Transverse colon (tissue), 4 donors: ENCODE measurements at places on chromosomes 2 and 18. TPM values are rescaled to one million over a fixed set of nuclear protein-coding genes. Genes with fewer than 3 reads are reported as not detected.
A peak's percentile ranks its signal among the peaks of the same experiment; 100 is the strongest.

EFR3B gene
- 1.1 TPM for total RNA-seq

SERPINB10 gene
- not detected for total RNA-seq

CYRIA gene
- total RNA-seq: 0.20 TPM

SERPINB12 gene
- not detected for total RNA-seq

STK39 gene
- total RNA-seq: 46.1 TPM

KIAA2012 gene
- total RNA-seq: not detected

CAPN14 gene
- total RNA-seq: not detected

MOGAT1 gene
- not detected for total RNA-seq

DNA sequence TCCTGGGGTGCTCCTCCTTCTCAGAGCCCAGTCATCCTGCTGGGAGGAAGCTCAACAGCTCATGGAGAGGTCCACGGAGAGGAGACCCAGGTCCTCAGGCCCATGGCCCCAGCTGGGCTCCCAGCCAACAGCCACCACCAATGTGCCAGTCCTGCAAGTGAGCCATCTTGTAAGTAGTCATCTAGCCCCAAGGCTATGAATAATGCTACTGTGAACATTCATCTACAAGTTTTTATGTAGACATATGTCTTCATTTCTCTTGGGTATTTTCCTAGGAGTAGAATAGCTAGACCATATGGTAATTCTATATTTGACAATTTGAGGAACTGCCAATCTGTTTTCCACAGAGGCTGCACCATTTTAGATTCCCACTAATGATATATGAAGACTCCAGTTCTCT, 166.1 kb downstream of the MTCL1 start:
- DNase-seq: no peak
- H3K4me1 ChIP-seq: no peaks in the 10 kb centered on the region
- H3K27me3 ChIP-seq: no peaks in the 10 kb centered on the region
- H3K36me3 ChIP-seq: no peaks in the 10 kb centered on the region

GRCh38 chr2:119301413-119301812, 65.2 kb downstream of the C2orf76 start:
- H3K4me1 ChIP-seq: peaks cover 26% of the 10 kb centered on the region
- no peak overlapping the region for H3K4me3 ChIP-seq
- no peak for DNase-seq
- H3K27ac ChIP-seq: no peak overlapping the region
- no peaks in the 10 kb centered on the region for H3K27me3 ChIP-seq

DNA sequence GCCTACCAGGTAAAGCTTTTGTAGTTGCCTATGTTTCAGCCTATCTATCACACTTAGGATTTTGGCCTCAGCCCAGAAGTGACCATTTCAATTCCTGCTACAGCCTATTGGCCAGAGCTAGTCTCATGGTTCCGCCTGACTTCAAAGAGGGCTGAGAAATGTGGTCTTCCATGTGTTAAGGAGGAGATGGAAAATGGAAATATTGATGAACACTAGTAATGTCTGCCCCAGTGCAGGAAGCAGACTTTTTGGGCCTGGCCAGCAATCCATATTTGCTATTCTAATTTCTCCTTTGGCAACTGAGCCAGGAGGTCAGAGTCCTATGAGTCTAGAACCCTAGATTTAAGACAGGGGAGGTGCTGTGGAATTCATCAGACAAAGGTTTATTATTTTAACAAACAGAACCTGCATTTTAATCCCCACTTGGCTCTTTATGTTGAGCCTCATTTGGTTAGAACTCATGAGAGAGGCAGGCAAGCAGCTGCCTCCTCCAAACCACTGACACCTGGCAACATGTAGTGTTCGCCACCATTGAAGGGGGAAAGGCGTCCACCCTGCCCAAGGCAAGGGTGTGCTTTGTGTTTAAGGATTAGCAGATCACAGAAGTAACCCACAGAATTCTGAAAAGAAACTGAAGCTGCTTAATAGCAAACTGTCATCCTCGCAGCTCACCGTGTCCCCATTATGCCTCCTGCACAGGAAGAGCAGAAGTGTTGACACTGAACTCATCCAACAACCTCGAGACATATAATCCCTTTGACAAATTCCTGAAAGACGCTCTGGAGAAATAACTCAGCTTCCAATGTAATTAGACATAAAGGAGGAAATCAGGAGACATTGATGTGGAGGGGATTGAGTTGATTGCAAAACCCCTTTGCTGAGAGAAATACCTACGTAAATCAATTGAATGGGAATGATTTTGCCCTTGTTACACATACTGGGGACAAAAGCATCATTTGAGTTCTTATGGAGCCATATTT, 47.7 kb upstream of the SCG2 start:
- no peaks in the 10 kb centered on the region for H3K36me3 ChIP-seq
- no peak overlapping the region for H3K4me3 ChIP-seq
- H3K27me3 ChIP-seq: no peaks in the 10 kb centered on the region
- no peak overlapping the region for H3K27ac ChIP-seq
- no peak for DNase-seq

- DNase-seq: no peak
- H3K4me1 ChIP-seq: no peaks in the 10 kb centered on the region
- no peaks in the 10 kb centered on the region for H3K27me3 ChIP-seq
- H3K4me3 ChIP-seq: no peak overlapping the region
- H3K27ac ChIP-seq: no peak overlapping the region
Measured at GRCh38 chr2:128774320-128775216, 455.9 kb upstream of the HS6ST1 start.

GRCh38 chr2:71843391-71843850, 304.2 kb downstream of the CYP26B1 start:
- no peak for DNase-seq
- H3K36me3 ChIP-seq: no peaks in the 10 kb centered on the region
- H3K4me1 ChIP-seq: no peaks in the 10 kb centered on the region

DNA sequence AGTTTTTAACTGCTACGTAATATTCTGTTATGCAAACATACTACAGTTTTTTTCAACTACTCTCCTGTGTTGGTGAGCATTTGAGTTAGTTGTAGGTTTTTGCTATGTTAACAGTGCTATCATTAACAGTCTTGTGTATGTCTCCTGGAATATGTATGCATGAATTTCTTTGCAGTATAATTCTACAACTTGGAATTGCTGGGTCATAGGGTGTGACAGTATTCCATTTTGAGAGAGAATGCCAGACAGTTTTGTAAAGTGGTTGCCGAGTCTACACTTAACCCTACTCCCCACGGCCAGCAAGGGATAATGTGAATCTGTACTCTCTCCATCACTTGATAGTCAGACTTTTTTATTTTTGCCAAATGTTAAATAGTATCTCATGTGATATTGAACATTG, 67.1 kb downstream of the MALT1 start:
- DNase-seq: no peak
- no peaks in the 10 kb centered on the region for H3K27me3 ChIP-seq
- H3K4me3 ChIP-seq: no peak overlapping the region

DNA sequence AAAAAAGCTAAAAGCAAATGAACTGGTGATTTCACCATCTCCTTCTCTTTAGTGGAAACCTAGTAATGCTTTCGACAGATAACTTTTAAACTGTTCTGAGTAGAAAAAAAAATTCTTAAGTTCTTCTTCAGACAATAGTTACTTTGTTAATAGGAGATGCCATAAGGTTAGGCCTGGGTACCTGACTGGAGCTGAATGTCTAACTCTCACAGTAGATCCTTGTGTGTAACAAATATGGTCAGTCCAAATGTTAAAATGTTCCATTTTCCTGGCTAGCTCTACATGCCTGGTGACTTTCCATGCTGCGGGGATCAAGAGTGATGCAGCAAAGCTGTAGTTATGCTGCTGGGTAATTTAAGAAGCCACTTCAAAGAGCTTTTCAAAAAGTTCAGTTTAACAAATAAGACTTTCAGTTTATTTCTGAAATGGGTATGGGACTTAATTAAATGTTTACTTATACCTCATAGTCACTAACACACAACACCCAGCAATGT, 264.0 kb upstream of the SESTD1 start:
- no peaks in the 10 kb centered on the region for H3K4me1 ChIP-seq
- no peak overlapping the region for H3K4me3 ChIP-seq
- no peak for DNase-seq
- no peaks in the 10 kb centered on the region for H3K36me3 ChIP-seq
- H3K27me3 ChIP-seq: no peaks in the 10 kb centered on the region

GRCh38 chr18:48312066-48312465, 97.1 kb downstream of the ZBTB7C start:
- no peaks in the 10 kb centered on the region for H3K4me1 ChIP-seq
- no peaks in the 10 kb centered on the region for H3K36me3 ChIP-seq
- no peak for DNase-seq

DNA sequence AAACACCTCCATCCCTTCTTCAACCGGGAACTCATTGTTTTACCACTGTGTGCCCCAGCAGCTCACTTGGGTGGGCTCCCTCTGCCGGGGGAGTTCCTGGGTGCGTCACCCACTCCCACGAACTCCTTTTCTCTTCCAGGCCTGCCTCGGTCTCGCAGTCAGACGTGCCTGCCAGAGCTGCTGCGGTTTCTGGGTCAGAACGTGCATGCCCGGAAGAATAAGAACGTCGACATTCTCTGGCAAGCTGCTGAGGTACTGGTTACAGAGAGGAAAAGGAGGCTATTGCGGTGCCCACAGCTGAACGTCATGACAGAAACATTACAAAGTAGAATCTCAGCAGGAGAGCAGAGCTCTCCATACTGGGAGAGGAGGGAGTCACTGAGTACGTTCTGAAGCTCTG, 35.6 kb downstream of the COA5 start:
- H3K27ac ChIP-seq: no peak overlapping the region
- no peaks in the 10 kb centered on the region for H3K4me1 ChIP-seq
- no peaks in the 10 kb centered on the region for H3K36me3 ChIP-seq
- H3K4me3 ChIP-seq: no peak overlapping the region
- no peak for DNase-seq

GRCh38 chr2:125086313-125087184, 1061.5 kb downstream of the CNTNAP5 start:
- peak overlapping the region; percentile 53 for H3K27ac ChIP-seq
- DNase-seq: no peak
- H3K4me1 ChIP-seq: peaks cover 12% of the 10 kb centered on the region
- no peaks in the 10 kb centered on the region for H3K36me3 ChIP-seq
- no peak overlapping the region for H3K4me3 ChIP-seq

- H3K36me3 ChIP-seq: peaks cover 18% of the 10 kb centered on the region
- H3K4me3 ChIP-seq: no peak overlapping the region
- no peaks in the 10 kb centered on the region for H3K27me3 ChIP-seq
- no peaks in the 10 kb centered on the region for H3K4me1 ChIP-seq
Measured at GRCh38 chr18:49041435-49042245, 90.9 kb upstream of the SMAD7 start.

- no peaks in the 10 kb centered on the region for H3K36me3 ChIP-seq
- H3K27me3 ChIP-seq: no peaks in the 10 kb centered on the region
- no peak overlapping the region for H3K27ac ChIP-seq
- H3K4me1 ChIP-seq: no peaks in the 10 kb centered on the region
Measured at GRCh38 chr2:237060534-237061312, 25.0 kb upstream of the COPS8 start.

DNA sequence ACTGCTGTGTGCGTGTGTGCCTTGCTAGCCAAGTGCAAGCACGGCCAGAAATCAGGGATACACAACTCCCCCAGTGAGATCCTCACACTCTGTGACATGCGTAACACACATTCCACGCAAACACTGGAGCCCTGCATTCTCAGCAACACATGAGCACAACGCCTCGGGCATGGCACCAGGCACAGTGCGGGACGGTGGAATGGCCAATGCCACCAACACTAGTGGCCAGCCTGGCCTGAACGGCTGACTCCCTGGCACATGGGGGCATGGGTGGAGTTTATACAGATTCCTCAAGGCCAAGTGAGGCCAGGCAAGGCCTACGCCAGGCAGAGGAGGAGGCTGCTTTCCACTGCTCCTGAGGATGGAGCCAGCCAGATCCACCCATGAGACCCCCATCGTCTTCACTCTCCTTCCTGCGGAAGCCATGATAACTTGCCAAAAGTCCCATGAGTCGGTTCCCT, 56.2 kb downstream of the ANKMY1 start:
- H3K27me3 ChIP-seq: no peaks in the 10 kb centered on the region
- H3K4me3 ChIP-seq: no peak overlapping the region
- H3K36me3 ChIP-seq: no peaks in the 10 kb centered on the region
- H3K27ac ChIP-seq: no peak overlapping the region
- DNase-seq: no peak

DNA sequence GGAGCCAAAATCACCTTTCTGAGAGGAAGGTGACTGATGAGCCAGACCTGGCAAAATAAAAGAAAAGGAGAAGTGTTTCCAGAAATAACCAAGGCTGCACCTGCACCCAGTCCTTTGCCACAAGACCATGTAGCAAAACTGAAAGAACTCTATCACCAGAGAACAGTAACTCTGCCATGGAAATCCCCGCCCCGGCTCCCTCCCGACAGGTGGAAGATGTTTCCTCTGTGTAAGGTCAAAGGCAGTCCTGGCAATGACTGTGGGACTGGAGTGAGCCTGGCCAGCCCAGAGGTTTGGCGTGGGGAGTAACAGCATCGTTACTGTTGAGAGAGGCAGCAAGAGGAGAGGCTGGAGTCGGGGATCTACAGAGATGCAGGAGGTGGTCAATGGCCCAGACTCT, 42.3 kb downstream of the SPRED2 start:
- H3K27me3 ChIP-seq: no peaks in the 10 kb centered on the region
- peak; percentile 71 for DNase-seq
- no peak overlapping the region for H3K4me3 ChIP-seq

GRCh38 chr2:217795706-217796465, 206.9 kb downstream of the TNS1 start:
- H3K4me1 ChIP-seq: no peaks in the 10 kb centered on the region
- no peaks in the 10 kb centered on the region for H3K36me3 ChIP-seq
- H3K4me3 ChIP-seq: no peak overlapping the region
- no peaks in the 10 kb centered on the region for H3K27me3 ChIP-seq
- H3K27ac ChIP-seq: no peak overlapping the region
- DNase-seq: no peak

DNA sequence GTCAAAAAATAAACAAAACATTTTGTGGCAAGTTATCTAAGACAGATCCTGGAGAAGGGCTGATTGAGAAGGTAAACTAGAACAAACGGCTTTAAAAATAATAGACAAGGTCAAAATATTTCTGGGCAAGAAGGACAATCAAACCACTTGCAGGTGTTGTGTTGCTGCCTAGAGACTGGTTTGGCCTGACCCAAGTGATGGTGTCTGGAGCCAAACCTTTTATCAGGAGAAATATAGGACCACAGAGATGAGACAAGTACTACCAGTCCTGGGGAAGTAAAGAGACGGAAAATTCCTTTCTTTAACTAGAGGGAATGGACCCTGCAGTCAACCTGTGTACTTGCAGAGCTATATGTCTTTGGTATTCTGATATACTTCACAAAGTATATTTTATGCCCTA, 44.2 kb downstream of the PLCL1 start:
- no peaks in the 10 kb centered on the region for H3K27me3 ChIP-seq
- H3K4me1 ChIP-seq: no peaks in the 10 kb centered on the region
- no peak overlapping the region for H3K27ac ChIP-seq
- no peaks in the 10 kb centered on the region for H3K36me3 ChIP-seq
- H3K4me3 ChIP-seq: no peak overlapping the region
- no peak for DNase-seq

GRCh38 chr18:54828281-54828881, at the start of gene RAB27B:
RAB27B (plus strand) TSS chr18:54828477; CDS start chr18:54877586, 49,109 bp downstream.
- peak within 1 kb of the TSS; percentile 39 for H3K4me3 ChIP-seq
- peak within 1 kb of the TSS; percentile 82 for H3K27ac ChIP-seq
- no peaks in the 10 kb centered on the region for H3K36me3 ChIP-seq
- peaks cover 9% of the 10 kb centered on the region for H3K4me1 ChIP-seq
